ENCODE measurements at places on chromosomes 7 and 10.

GRCh38 chr7:7257899-7258692 is 75.8 kb downstream of the C1GALT1 start:
- no peak for DNase-seq

DNA sequence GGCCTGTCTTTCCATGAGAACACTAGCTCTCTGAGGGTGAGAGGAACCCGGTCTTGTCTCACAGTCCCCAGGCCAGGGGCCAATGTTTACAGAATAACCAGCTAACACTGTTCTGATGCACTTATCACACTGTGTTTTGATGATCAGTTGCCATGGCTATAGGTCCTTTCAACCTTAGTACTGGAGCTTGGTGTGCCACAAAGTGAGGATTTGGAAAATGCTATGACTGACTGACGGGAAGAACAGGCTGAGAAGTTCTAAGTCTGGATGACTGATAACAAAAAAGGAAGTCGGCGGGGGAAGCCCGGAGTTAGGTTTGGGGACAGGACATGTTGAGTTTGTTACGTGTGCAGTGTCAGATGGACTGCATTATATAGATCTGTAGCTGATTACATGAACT is 141.8 kb downstream of the CTTNBP2 start:
- no peak for DNase-seq

DNA sequence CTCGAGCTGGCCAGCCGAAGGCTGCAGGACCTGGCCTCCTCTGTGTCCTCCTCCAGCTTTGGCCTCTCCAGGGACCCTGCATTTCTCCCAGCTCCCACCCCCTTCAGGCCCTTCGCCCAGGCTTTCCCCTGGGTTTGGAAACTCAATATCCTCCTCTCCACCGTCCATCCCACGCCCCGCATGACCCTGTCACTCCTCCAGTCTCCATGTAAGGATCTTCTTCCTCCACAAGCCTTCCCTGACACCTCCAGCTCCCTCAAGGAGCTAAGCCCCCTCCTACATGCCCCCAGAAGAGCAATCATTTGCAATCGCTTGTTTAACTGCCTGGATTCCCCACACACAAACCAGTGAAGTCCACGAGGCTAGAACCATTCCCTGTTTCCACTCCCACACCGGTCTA is 24.6 kb upstream of the TMEM213 start:
- no peak for DNase-seq

DNA sequence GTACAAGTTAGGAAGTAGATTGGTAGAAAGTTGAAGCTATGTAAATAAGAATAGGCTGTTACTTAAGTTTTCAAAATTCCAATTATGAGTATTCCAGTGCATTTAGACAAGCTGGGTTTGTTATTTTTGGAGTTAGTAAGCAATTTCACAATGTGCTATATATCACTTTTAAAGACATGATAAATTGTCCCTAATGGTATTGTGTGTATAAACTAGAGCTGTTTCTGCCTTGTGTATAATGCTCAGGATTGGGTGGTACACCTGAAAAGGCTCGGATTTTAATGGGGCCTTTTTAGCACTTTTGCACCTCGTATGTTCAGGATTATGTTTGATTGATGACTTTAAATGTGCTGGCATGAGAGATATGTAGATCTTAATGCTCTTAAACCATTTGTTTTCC is 175.8 kb downstream of the VTI1A start:
- DNase-seq: no peak

DNA sequence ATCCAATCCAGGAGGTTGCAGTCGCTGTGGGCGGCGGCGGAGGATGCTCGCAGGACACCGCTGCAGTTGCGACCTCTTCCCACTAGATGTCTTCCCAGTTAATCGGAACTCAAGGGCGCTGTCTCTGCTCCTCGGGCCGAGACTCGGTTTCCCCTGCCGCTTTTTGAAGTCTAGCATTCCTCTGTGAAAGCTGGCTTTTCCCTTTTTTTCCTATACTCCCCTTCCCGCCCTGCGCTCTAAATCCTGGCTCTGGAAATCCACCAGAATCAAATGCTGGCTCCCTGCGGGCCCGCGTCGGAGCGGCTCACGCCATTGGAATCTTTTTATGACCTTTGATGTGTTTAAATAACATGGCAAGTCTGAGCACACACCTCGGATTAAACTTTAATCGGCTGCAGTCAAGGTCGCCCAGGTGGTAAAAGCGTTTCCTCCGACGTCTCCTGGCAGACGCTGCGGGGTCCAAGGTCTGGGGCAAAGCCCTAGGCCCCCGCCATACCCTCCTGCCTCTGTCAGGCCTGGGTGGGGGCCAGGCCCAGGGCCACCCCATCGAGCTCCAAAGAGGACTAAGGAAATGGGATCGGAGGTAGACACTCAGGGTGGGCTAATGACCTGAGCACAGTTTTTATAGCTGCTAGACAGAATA is 10.7 kb upstream of the HOXA13 start:
- DNase-seq: no peak

DNA sequence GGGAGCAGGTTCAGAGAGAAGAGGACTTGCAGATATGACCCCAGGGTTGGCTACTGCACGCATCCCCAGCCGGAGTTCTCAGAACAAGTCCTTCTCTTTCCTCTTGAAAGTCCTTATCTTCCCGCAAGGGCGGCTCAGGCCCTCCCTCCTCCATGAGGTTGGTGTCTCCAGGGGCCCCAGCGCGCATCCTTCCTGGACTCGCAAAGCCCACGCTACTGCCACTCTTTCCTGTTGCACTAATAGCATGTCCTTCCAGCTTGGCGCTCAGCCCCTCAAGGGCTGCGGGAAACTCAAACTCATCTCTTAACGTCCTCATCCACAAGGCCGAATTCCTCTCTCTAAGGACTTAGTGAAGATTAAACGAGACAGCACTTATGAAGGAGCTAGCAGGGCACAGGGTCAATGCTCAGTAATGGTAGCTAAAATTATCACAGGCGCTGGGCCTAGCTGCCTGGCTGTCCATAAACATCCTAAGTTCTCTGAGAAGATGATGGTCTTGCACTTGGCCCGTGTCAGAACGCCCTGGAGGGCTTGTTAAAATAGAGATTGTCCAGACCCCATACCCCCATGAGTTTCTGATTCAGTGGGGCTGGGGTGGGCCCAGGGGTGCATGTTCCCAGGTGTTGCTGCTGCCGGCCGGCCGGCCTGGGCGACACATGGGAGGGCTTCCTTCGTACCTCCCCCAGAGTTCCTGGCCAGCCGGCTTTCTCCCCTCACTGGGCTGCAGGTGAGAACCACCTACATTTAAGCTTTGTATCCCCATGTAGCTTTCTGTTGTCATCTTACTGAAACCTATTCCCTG is 261.4 kb downstream of the COBL start:
- DNase-seq: no peak

All from AG04449 (cell line).